Bronchial epithelial cell (primary cell): ENCODE measurements at places on chromosomes 4 and X.

GRCh38 chr4:4384837-4385236, 2.1 kb upstream of the NSG1 start:
- DNase-seq: peak; percentile 55

GRCh38 chrX:94121799-94122198, 447.8 kb downstream of the FAM133A start:
- no peak for DNase-seq

DNA sequence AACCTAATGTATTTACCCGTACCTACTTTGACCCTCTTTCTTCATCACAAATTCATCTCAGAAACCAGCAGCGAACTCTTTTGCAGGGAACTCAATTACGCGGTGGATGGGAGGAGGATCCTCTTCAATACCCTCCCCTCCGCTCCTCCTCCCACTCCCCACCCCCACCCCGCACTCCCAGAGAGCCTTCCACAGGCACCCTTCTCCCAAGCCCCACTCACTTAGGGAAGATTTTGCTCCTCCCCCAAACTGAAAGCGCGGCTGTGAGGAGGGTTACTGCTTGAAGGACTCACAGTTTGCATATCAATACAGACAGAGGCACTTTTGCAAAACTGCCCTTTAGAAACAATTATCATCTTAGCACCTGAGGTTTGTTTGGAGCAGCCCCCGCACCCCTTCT, 960 bp upstream of the IL1RAPL1 start:
- DNase-seq: no peak

GRCh38 chr4:142557239-142557801, 288.8 kb downstream of the INPP4B start:
- no peak for DNase-seq

GRCh38 chr4:159483110-159483781, 380.4 kb downstream of the RAPGEF2 start:
- no peak for DNase-seq

- peak; percentile 48 for DNase-seq
Measured at GRCh38 chrX:33725535-33726210, 406.4 kb downstream of the FAM47A start.

DNA sequence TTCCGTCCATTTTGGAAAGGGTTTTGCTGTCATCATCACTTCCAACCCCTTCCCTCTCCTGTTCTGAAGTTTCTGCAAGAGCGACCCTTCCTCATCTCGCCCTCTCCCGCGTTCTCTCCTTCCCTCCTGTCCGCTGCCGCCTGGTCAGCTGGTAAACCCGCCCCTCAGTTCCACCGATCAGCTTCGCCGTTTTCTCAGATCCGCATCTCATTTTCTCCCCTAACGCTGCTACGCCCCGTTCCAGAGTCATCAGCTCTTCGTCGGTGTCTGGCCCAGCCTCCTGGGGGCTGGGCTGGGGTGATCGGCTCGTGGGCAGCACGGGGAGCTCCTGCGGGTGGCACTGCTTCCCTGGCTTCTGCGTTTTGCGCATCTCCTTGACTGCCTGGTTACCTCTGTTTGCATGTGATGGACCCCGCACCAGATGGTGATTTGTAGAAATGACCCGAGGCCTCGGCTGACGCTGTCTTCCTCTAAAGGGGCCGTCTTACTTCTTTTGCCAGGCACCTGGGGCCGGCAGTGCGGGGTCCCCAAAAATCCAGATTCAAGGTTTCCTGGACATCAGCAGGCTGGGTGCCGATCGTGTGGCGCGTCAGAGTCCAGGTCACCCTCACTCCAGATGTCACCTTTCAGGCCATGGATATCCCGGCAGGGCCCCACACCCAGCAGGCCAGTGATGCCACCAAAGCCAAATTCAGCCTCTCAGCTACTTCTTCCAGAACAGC, 13.4 kb downstream of the CTBP1 start:
- DNase-seq: no peak

DNA sequence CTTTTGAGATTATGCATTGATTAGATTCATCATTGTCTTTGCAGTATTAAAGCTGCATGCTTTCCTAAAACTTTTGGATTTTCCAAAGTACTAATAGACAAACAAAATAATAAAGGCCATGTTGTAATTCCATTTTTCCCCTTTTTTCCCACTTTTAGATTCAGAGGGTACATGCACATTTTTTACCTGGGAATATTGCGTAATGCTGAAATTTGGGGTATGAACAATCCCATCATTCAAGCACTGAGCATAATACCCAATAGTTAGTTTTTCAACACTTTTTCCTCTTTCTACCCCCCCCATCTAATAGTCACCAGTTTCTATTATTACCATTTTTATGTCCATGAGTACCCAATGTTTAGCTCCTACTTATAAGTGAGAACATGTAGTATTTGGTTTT, 1863.6 kb downstream of the STIM2 start:
- no peak for DNase-seq

GRCh38 chrX:72042852-72043248, 88.9 kb downstream of the RTL5 start:
- DNase-seq: no peak

DNA sequence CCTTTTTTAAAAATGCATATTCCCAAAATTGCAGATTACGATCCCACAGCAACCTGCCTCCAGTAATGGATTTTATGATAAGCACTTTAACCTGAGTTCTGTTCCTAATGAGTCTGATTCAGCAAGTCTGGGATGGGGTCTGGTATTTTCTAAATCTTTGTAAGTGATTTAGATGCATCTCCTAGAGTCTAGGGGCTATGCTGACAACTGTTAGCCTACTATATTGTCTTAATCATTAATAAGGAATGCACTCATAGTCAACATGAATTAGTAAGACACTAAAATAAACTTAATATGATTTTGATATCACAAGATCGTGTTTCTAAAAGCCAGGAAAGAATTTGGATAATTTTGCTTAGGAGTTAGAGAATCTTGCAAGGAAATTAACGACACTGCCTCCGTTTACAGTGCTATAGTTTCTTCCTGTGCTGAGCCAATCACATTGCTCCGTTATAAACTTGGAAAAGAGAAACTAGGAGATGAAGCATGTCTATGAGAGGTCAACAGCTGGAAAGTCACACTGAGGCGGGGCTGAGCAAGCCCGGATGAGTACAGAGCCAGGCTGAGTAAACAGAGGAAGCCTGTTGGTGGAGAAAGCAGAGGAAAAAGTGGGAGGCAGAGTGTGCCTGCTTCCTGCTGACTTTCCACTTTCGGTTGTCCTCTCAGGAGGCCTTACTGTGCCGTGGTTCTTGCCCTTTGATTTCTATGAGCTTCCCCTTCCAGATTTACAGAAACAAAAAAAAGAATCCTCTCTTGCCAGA, 5.4 kb downstream of the SCARB2 start:
- peak; percentile 91 for DNase-seq

DNA sequence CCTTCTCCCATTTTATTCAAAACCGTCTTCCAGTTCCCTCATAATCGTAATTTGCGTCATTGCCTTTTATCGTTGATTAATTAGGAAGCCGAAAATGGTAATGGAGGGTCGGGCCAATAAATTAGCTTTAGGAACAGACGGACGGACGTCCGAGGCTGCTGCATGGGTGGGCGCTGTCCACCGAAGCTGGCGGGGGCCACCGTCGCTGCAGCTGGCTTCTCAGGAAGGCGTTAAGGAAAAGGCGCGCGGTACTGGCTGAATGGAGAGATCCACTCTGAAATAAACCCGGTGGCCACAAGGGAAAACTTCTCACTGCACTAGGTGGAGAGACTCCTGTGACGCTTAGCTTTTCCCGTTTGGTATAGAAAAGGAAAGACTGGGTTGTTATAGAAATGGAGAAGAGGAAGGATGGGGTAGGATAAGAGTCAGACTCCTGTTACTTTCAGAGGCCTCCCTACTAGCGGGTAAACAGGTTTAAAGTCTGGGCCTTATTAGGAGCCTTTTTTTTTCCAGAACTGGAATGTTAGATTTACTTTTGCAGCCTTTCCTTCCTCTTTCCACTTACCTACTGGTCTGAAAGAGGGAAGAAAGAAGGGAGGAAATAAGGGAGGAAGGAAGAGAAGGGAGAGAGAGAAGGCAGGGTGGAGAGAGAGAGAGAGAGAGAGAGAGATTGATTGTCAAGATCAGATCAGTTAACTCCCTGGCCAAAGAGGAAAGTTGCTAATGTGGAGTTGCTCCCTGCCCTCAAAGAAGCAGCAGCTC, 11.3 kb upstream of the PRDM8 start:
- DNase-seq: no peak

DNA sequence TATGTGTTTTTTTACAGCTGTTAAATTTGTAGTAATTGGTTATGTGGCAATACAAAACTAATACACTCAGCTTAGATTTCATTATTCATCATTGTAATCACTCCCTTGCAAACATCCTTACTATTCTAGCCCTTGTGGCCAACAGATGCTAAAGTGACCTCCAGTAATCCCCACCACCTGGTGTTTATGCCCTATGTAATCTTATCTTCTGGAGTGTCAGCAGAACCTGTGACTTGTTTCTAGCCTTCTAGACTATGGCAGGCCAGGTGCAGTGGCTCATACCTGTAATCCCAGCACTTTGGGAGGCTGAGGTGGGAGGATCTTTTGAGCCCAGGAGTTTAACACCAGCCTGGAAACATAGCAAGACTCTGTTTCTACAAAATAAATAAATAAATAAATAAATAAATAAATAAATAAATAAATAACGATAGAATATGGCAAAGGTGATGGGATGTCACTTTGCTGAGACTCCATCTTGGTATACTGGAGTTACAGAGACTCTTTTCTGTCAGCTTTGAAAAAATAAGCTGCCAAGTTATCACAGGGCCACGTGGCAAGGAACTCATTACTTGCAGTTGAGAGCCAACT, 12.3 kb upstream of the TSR2 start:
- DNase-seq: no peak

DNA sequence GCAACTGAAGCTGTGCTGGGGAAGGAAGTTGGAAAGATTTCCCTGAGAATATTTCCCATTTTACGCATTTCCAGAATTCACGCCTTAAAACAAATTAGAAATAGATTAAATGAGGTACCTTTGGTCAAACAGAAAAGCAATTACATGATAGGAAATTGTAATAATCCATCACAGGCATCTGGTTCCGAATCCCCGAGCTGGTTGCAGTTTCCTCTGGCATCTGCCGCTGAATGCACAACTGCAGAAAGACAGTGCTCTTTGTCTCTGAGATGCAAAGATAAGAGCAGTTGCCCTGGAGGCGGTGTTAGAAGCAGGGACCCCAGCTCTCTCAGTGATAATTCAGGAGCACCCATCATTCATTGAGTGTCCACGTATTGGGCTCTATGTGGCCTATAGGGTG, 224.4 kb downstream of the LDB2 start:
- DNase-seq: no peak

DNA sequence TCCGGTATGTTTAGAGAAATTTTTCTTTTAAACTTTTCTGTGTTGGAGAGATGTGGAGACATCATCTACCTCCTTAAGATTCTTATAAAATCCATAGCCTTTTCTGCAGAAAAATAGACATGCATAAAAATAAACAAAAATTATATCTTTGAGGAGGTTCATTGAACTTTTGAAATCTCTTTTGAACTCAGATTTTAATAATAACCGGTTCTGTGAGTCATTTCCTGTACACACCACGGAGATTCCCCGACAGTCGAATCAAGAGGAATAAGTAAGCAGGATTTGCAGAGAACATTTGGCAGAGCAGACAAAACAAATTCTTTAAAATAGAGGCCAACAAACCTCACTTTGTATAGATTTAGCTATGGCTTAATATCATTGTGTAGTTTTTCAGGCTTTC, 918.7 kb upstream of the POU3F4 start:
- DNase-seq: peak; percentile 69

DNA sequence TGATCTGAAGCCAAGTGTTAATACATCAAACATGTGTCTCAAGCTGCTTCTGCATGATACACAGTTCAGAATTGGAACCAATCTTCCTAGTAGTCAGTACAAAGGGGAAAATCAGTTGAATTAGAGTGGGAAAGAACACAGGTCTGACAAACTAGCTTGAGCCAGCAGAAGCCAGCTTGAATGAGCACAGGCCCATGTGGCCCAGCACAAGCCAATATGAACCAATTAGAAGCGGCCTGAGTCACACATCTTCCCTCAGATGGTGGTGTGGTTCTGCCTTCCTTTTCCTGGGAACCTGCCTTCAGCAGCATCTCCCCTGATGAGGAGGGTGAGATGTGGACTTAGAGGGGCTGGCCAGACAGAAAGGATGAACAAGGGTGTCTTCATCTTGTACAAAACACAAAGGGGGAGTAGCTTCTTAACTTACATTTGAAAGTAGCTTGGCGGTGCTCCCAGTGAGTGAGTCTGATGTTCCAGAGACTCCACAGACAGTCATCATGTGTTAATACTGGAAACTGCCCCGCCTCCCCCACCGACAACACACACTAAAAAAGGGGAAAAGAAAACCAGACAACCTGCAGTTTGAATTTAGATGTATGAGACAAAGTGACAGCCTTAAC, 72.0 kb downstream of the FRMPD4 start:
- DNase-seq: peak; percentile 39

DNA sequence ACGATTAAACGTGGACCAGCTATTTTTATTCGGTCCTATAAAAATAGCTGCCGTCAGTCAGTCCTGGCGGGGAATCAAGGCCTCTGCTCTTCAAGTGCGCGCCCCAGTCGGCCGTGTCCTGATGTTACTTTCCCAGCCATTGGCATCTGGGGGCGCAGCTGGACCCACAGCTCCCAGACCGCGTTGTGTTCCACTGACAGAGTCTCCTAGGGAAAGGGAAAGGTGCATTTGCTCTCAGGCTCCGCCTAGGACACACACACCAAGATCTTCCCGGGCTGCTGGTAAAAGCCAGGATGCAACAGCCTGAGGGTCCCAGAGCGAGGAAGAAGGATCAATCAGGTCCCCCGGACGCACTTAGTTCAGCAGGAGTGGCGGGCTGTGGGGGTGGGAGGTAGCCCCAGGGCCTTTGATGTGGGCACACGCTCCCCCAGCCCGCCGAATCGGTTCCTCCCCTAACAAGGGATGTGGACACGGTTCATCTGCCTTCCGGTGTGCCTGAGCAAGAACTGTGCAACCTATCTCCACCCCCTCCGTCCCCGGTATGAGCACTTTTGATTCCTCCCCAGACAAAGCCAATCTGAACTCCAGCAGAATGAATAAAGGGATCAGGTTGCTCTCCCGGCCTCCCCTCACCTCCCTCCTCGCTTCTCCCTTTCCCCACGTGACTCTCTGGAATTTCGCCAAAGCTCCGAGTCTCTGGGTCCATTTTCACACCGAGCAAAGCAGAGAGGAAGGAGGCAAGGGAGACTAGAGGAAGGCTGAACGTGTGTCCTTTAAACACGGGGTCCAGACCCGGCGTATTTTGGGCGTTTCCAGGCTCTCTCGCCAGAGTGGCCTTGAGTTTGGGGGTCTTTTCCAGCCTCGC, 626 bp upstream of the FRAS1 start:
- peak; percentile 67 for DNase-seq

GRCh38 chr4:31241504-31242106, 521.4 kb downstream of the PCDH7 start:
- no peak for DNase-seq

DNA sequence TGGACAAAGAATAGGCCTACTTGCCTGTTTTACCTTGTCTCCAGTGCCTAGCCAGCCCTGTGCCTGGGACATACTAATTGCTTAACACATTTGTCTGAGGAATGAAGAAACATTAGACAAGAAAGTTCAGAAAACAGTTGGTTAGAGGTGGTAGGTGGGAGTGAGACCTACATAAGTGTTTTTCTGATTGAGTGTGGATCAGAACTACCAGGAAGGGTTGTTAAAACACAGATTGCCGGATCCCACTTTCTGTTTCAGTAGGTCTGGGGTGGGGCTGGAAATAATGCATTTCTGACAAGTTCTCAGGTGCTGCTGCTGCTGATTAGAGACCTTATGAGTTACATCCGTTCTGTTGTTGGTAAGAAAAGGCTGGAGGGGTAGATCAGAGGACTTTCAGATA, 5.7 kb upstream of the JADE1 start:
- no peak for DNase-seq

- peak; percentile 37 for DNase-seq
Measured at GRCh38 chr4:19961091-19961490, 290.6 kb upstream of the SLIT2 start.
